ENCODE measurements at places on chromosomes 7 and 10.

DNA sequence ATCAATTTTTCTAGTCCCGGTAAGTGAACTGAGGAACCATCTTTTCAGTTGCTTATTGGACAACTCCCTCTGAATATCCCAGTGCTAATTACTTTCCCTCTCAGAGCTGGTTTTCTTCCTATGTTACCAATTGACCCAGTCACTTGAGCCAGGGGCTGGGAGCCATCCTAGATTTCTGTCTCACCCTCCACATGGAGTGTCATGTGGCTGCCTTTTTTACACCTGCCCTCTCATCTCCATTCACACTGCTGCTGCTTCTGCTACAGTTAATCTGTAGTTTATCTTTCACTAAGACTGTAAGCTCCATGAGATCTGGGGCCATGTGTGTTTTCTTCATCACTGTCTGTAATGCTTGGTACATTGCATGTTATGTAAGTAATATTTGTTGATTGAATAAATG is 35.8 kb downstream of the VCL start:
- DNase-seq: no peak

- no peak for DNase-seq
These were observed 126.1 kb upstream of the PPP2R2D start for GRCh38 chr10:131774681-131775085.

- no peak for DNase-seq
These were observed 6.5 kb downstream of the TSPAN14 start for GRCh38 chr10:80460399-80461207.

- no peak for DNase-seq
These were observed 124.1 kb downstream of the ZNF365 start for GRCh38 chr10:62498271-62498670.

- DNase-seq: no peak
These were observed 4.3 kb downstream of the GSTO2 start for GRCh38 chr10:104273286-104273685.

DNA sequence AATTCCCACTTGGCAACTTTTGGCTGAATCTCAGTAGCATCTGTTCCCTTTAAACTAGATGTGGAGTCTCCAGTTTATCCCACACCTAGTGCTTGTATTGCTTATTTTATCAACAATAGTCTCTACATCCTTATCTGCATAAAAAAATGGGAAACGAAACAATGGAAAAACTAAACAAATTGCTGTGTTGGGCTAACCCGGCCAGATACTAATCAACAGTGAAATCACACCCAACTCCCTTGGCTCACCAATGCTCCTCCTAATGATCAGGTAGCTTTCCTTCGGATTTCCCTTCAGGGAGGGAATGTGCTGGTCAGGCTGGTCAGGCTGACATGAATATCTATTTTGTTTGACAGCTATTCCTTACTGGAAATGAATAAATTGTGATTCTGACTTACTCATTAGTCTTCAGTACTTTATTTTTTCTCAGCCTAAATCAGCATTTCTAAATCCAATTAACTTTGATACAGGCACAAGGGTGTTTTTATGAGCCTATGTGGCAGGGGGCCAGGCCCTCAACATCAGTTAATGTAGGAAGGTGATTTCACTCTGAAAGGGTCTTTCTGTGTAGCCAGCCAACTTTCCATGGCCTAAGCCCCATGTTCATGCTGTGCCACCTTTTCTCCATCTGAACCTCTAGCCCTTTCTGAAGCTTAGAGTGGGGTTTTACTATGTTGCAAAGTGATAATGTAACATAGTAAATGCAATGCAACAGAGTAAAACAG is 170.5 kb upstream of the NPSR1 start:
- no peak for DNase-seq

GRCh38 chr7:2231992-2232765 is 566 bp downstream of the MAD1L1 start:
- DNase-seq: no peak

- DNase-seq: no peak
These were observed 123.6 kb downstream of the TCF7L2 start for GRCh38 chr10:113073549-113074189.

- no peak for DNase-seq
These were observed 80.5 kb upstream of the TMEM106B start for GRCh38 chr7:12130609-12131008.

Data from activated naive CD8-positive, alpha-beta T cell treated with anti-CD3 and anti-CD28 coated beads, Interleukin-2, amount 50 U/mL, for 16 hours (primary cell).